HFFc6 (cell line): ENCODE measurements at places on chromosomes 16 and 17.

GRCh38 chr17:67441052-67441895, 64.2 kb downstream of the PITPNC1 start:
- no peaks in the 10 kb centered on the region; the same call in 1 of the 2 replicates for H3K27me3 ChIP-seq
- no peaks in the 10 kb centered on the region for H3K36me3 ChIP-seq

GRCh38 chr17:48561884-48562810, 16.0 kb downstream of the HOXB4 start:
- no peaks in the 10 kb centered on the region for H3K4me1 ChIP-seq
- H3K36me3 ChIP-seq: no peaks in the 10 kb centered on the region
- H3K27me3 ChIP-seq: peaks cover 65% of the 10 kb centered on the region
- DNase-seq: no peak
- no peak overlapping the region for H3K27ac ChIP-seq

DNA sequence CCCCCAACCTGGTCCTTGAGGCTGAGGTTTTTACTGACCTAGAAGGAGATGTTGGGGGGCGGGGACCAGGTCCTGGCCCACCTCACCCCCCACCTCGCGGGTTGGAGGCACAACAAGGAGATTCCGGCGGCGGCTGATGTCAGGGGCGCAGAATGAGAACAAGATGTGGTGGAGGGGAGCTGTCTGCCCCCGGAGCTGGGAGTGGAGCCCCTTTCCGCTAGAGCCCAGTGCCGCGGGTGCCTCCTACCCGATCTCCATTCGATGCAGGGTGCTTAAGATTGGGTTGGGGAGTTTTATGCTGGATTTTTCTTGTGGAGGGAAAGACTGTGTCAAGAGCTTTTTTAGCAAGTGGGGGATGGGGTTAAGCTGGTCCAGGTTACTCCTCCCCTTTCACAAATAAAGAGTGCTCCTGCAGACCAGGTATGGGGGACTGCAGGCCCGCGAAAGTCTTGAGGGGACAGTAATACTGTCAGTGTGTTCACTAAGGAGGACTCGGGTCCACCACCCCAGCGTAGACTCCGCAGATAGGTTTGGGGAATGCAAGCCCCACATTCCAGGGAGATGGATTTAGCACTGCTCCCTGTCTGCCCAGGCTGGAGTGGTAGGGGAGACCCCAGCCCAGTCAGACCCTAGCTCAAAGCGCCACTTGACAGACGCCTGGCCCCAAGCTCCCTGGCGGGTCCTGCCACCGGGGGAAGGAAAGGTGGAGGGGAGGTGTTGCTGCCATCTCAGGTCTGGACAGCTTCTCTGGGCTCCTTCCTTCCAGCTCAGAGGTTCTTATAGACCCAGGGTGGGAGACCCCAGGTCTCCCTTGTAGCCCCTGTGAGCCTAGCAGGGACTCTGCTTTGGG, 2.0 kb downstream of the CACNA1G start:
- no peaks in the 10 kb centered on the region for H3K36me3 ChIP-seq
- peak overlapping the region; percentile 34; the same call in 1 of the 2 replicates for H3K4me3 ChIP-seq
- peaks cover 38% of the 10 kb centered on the region for H3K27me3 ChIP-seq
- H3K27ac ChIP-seq: no peak overlapping the region

DNA sequence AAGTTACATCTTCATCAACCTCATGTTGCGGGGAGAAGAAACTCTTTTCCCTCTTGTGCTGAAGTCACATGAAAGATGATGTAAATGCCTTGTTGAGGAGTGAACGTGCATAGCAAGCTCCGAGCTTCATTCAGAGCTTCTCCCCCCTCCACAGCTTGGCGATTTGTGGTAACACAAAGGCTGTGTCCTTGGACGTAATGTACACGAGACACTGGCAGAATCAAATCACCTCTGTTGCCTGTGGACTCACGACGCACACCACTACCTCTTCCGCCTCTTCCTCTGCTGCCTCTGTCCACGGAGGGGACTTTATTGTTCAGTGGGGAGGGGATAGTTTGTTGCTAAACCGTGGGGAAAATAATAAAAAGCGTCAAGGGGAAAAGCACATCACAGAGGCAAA, 54.9 kb upstream of the CHMP6 start:
- peaks cover 5% of the 10 kb centered on the region; the same call in 1 of the 2 replicates for H3K36me3 ChIP-seq
- H3K27me3 ChIP-seq: no peaks in the 10 kb centered on the region; the same call in 1 of the 2 replicates
- no peak for DNase-seq
- H3K4me1 ChIP-seq: peaks cover 7% of the 10 kb centered on the region; the same call in 1 of the 2 replicates

- no peak overlapping the region for H3K4me3 ChIP-seq
- DNase-seq: no peak
- H3K27me3 ChIP-seq: peaks cover 7% of the 10 kb centered on the region
- no peaks in the 10 kb centered on the region for H3K36me3 ChIP-seq
- no peaks in the 10 kb centered on the region for H3K4me1 ChIP-seq
- no peak overlapping the region for H3K27ac ChIP-seq
These were observed 8.7 kb downstream of the ADAM11 start for GRCh38 chr17:44767493-44767892.

- H3K4me1 ChIP-seq: peaks cover 10% of the 10 kb centered on the region
- no peak overlapping the region for H3K4me3 ChIP-seq
- DNase-seq: peak; percentile 37
- no peaks in the 10 kb centered on the region for H3K36me3 ChIP-seq
- H3K27ac ChIP-seq: no peak overlapping the region
These were observed 39.8 kb upstream of the RASD1 start for GRCh38 chr17:17535957-17536356.

DNA sequence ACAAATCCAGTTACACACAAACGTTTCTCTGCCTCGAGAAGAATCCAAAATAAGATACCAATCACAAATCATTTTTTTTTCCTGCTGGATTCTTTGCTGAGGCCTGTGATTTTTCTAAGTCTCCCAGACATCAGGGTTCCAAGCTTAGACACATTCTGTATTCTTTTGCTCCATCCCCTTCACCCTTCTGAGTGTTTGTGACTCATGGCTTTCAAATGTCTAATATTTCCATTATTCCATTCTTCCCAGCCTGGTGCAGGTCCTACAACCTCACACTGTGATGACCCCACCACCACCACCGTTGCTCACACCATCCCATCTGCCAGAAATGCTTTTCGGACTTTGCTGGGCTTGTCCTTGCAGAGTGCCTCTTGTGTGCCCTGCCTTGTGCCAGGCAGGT, 480.1 kb downstream of the SOX9 start:
- H3K27me3 ChIP-seq: peaks cover 13% of the 10 kb centered on the region
- peak; percentile 54 for DNase-seq
- no peaks in the 10 kb centered on the region for H3K36me3 ChIP-seq
- peaks cover 69% of the 10 kb centered on the region for H3K4me1 ChIP-seq
- no peak overlapping the region; the same call in 1 of the 2 replicates for H3K4me3 ChIP-seq

GRCh38 chr17:33335491-33336173, 42.5 kb upstream of the ASIC2 start:
- H3K4me1 ChIP-seq: no peaks in the 10 kb centered on the region
- no peaks in the 10 kb centered on the region; the same call in 1 of the 2 replicates for H3K36me3 ChIP-seq
- no peak overlapping the region for H3K4me3 ChIP-seq
- no peak for DNase-seq
- H3K27me3 ChIP-seq: no peaks in the 10 kb centered on the region

DNA sequence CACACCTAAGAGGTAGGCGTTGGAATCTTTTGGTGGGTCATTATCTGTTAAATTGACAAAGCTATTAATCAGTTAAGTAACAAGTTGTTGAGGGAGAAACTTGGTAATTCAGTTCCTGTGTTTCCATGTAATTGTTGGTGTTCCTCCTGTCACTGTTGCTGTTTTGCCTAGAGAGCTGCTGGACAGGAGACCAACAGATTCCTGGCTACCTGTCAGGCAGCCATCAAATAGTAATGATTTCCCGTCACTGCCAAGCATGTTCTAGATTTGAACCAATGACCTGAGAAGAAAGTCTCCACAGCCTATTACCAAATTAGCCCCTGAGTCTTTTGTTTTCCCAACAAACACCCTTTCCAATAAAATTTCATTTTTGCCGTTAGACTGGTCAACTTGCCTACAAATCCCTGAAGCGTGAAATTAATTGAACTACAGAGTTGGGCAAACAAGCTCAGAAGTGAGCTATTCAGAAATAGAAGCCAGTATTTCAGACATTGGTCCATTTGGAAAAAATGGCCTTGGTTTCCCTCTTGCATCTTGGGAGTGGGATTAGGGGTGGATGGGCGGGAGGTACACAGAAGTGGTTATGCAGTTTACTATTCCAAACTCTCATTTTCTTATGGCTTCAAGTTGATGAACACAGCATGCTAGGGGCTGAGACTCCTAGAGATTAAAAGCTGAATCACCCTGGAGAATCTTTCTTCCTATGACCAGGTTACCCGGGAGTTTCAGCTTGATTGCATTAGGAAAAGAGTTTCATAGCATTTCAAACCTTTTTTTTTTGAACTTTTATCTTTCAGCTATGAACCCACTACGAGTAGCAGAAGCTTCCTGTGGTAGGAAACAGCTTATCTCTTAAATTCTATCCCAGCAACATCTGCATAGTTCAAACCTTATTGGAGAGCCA, 262.8 kb upstream of the MAF start:
- no peaks in the 10 kb centered on the region for H3K36me3 ChIP-seq
- no peak overlapping the region for H3K27ac ChIP-seq
- H3K27me3 ChIP-seq: no peaks in the 10 kb centered on the region
- DNase-seq: no peak
- no peak overlapping the region for H3K4me3 ChIP-seq

- peaks cover 26% of the 10 kb centered on the region for H3K36me3 ChIP-seq
- H3K27ac ChIP-seq: no peak overlapping the region
- no peak overlapping the region for H3K4me3 ChIP-seq
- DNase-seq: no peak
- H3K4me1 ChIP-seq: peaks cover 45% of the 10 kb centered on the region
These were observed 44.9 kb downstream of the VAC14 start for GRCh38 chr16:70756071-70756470.

- DNase-seq: no peak
- H3K36me3 ChIP-seq: no peaks in the 10 kb centered on the region
- peaks cover 42% of the 10 kb centered on the region for H3K4me1 ChIP-seq
- no peak overlapping the region for H3K4me3 ChIP-seq
These were observed 50.8 kb downstream of the SOCS1 start for GRCh38 chr16:11205065-11205699.

DNA sequence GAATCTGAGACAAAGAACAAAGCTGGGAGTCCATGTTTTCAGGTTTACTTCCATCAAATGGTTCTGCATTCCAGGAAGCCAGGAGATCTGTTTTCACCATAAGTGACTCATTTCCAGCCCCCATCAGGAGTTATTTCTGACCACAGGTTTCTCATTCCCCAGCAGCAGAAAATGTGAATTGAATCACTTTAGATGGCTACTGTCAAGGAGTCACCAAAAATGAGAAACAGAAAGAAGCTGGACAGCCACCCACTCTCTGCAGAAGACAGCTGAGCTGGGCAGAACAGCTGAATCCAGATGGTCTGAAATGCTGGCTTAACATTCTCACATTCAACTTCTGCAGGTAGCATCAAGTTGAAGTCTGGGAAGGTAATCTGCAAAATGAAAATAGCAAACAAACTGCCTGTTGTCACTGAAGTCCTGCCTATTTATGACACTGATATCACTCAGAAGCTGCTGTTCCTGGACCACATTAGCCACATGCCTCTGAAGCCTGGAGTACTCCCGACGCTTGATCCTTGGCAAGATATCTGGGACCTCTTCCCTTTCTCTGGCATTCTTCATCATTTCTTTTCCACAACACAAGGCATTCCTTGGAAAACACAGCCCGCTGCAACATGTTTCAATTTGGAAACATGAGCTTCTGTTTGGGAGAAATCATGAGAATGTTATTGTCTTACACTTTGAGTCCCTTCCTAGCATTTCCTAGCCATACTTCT, 15.3 kb downstream of the CCL11 start:
- peak overlapping the region; percentile 81 for H3K4me3 ChIP-seq
- peak overlapping the region; percentile 72 for H3K27ac ChIP-seq
- H3K27me3 ChIP-seq: peaks cover 2% of the 10 kb centered on the region; the same call in 1 of the 2 replicates
- no peaks in the 10 kb centered on the region for H3K36me3 ChIP-seq
- DNase-seq: peak; percentile 58

- DNase-seq: no peak
- H3K4me3 ChIP-seq: no peak overlapping the region
- H3K4me1 ChIP-seq: peaks cover 18% of the 10 kb centered on the region
- no peaks in the 10 kb centered on the region; the same call in 1 of the 2 replicates for H3K36me3 ChIP-seq
- H3K27ac ChIP-seq: no peak overlapping the region
- no peaks in the 10 kb centered on the region for H3K27me3 ChIP-seq
These were observed 28.3 kb downstream of the LYRM1 start for GRCh38 chr16:20928774-20929411.

DNA sequence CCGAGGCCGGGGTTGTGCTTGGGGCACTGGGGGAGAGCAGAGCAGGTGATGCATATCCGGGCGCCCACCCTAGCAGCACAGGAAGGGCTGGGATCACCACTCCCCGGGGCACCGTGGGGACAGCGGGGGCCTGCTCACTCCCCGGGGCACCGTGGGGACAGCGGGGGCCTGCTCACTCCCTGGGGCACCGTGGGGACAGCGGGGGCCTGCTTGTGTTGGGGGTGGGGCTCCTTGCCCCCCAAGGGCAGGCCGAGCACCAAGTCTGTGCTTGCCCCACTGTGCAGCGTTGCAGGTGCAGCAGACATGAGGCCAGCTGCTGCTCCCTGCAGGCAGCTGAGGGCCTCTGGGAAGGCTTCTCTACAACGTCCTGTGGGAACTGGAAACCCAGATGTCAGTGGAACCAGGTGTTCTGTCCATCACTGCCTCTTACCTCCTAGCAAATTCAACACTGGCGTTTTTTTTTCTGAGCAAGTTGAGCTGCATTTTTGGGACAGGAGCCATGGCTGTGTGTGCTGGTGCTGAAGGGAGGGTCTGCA, 25.0 kb upstream of the ZNF750 start:
- no peaks in the 10 kb centered on the region; the same call in none of the 2 replicates for H3K27me3 ChIP-seq
- H3K27ac ChIP-seq: no peak overlapping the region
- H3K36me3 ChIP-seq: peaks cover under 1% of the 10 kb centered on the region; the same call in 1 of the 2 replicates
- no peak overlapping the region for H3K4me3 ChIP-seq
- H3K4me1 ChIP-seq: peaks cover 30% of the 10 kb centered on the region

GRCh38 chr17:66397486-66397885, 95.1 kb downstream of the PRKCA start:
- H3K4me3 ChIP-seq: no peak overlapping the region
- H3K27ac ChIP-seq: no peak overlapping the region
- H3K36me3 ChIP-seq: peaks cover 30% of the 10 kb centered on the region; the same call in 1 of the 2 replicates

GRCh38 chr16:29644338-29644857, 18.6 kb upstream of the SPN start:
- H3K4me3 ChIP-seq: no peak overlapping the region
- DNase-seq: no peak
- H3K27ac ChIP-seq: no peak overlapping the region
- no peaks in the 10 kb centered on the region for H3K4me1 ChIP-seq
- H3K27me3 ChIP-seq: peaks cover 9% of the 10 kb centered on the region

- peak overlapping the region; percentile 98 for H3K4me3 ChIP-seq
- DNase-seq: peak; percentile 42
- H3K27ac ChIP-seq: peak overlapping the region; percentile 99
- peaks cover 57% of the 10 kb centered on the region for H3K4me1 ChIP-seq
These were observed 539 bp downstream of the IFT20 start for GRCh38 chr17:28334666-28335200.

GRCh38 chr17:72022328-72023275, 98.2 kb upstream of the SOX9 start:
- H3K36me3 ChIP-seq: no peaks in the 10 kb centered on the region
- H3K4me3 ChIP-seq: no peak overlapping the region
- DNase-seq: no peak
- peaks cover 3% of the 10 kb centered on the region; the same call in 1 of the 2 replicates for H3K27me3 ChIP-seq

- no peaks in the 10 kb centered on the region for H3K36me3 ChIP-seq
- H3K27ac ChIP-seq: no peak overlapping the region
- no peak for DNase-seq
- no peak overlapping the region for H3K4me3 ChIP-seq
These were observed 15.5 kb upstream of the SPACA3 start for GRCh38 chr17:32976131-32976530.
